ENCODE measurements at places on chromosomes 12 and 14. TPM values are rescaled to one million over a fixed set of nuclear protein-coding genes. Genes with fewer than 3 reads are reported as not detected.

VPS33A gene
- total RNA-seq, result 23.5 TPM

SLC10A1 gene
- total RNA-seq, result not detected

WNT1 gene
- not detected for total RNA-seq

MFAP5 gene
- 5.8 TPM for total RNA-seq

All from uterine smooth muscle cell (primary cell).